ENCODE measurements at places on chromosomes 2 and 18. TPM values are rescaled to one million over a fixed set of nuclear protein-coding genes. Genes with fewer than 3 reads are reported as not detected.

DNA sequence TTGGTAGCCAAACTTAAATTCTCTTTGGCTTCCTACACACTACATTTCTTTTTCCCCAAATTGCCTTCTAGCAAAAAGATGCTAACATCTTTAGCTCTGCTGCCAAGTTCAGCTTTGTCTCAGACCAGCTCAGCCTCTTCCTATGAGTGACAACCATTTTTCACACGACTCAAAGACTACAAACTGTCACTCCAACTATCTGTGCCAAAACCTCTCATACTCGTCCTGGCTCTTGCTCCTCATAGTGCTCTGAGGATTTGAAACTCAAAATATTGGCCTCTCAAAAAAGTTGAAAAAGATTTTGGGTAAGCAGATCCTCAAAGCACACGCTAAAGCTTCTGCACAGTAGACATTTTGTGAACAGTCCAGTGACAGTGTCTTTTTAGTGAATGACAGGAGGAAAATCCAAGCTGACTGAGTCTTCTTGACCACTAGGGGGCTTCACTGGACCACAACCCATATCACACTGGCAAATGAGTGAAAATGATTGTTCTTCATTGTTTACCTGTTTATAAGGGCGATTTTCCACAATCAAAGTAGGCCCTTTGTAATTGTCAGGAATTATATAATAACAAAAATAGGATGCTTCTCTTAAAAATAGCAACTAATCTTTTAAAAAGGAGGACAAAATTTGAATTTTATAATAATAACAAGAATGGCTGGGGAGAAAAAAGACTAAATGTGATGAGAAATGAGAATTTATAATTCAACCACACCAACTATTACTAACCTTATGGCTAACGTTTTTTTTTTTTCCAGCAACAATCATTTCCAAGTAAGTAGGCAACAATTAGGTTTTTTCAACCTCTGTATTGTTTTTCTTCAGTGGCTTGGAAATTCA lies 85.5 kb upstream of the PGAP1 start:
- H3K4me1 ChIP-seq, result no peaks in the 10 kb centered on the region
- DNase-seq, result peak; percentile 41
- no peaks in the 10 kb centered on the region for H3K36me3 ChIP-seq
- no peak overlapping the region for H3K4me3 ChIP-seq
- no peaks in the 10 kb centered on the region for H3K27me3 ChIP-seq
- H3K27ac ChIP-seq, result no peak overlapping the region

DNA sequence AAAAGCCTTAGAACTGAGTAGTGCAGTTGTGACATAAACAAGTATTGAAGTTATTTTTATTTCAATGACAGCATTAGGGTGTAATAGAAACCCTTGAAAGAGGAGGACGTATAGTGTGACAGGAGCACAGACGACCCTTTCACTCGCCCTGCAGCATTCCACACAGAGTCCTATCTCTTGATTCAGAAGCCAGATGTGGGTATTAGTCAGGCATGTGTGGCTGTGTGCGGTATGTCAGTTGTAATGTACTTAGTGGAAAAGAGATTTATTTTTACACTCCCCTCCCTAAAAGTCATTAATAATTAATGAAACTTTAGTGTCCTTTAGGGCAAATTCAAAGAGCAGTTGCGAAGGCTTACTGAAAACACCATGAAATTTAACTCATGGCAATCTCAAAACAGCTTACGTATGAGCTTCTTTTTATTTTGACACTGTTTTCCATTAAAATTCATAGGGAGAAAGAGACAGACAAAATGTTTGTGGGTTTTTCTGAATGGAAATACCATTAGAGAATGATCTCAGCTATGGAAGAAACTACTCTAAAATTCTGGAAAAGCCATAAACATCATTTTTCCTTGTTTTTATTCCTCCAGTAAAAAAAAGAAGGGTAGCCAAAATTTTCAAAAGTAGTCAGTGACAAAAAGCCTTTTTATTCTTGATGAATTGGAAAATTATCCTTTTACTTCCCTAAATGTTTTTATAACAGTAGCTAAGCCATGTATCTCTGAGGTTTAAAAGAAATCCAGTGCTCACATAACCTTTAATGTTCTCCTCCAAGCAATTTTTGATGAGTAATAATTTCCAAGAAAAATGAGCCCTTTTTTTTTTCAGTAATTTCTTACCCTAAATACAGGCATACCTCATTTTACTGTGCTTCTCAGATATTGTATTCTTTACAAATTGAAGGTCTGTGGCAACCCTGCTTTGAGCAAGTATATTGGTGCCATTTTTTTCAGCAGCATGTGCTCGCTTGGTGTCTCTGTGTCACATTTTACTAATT lies 84.0 kb upstream of the DSEL start:
- H3K27ac ChIP-seq, result peak overlapping the region; percentile 36
- H3K4me3 ChIP-seq, result no peak overlapping the region
- no peaks in the 10 kb centered on the region for H3K36me3 ChIP-seq
- H3K27me3 ChIP-seq, result no peaks in the 10 kb centered on the region
- peak; percentile 31 for DNase-seq

- H3K36me3 ChIP-seq, result peaks cover 8% of the 10 kb centered on the region
- H3K4me3 ChIP-seq, result no peak overlapping the region
- H3K4me1 ChIP-seq, result peaks cover 5% of the 10 kb centered on the region
- no peaks in the 10 kb centered on the region for H3K27me3 ChIP-seq
Observed at GRCh38 chr2:199446996-199447576, 10.7 kb downstream of the SATB2 start.

GRCh38 chr2:181231151-181231550 lies 226.0 kb upstream of the ITGA4 start:
- no peaks in the 10 kb centered on the region for H3K27me3 ChIP-seq
- no peak overlapping the region for H3K27ac ChIP-seq
- H3K4me1 ChIP-seq, result no peaks in the 10 kb centered on the region
- H3K36me3 ChIP-seq, result no peaks in the 10 kb centered on the region
- H3K4me3 ChIP-seq, result no peak overlapping the region
- no peak for DNase-seq

DNA sequence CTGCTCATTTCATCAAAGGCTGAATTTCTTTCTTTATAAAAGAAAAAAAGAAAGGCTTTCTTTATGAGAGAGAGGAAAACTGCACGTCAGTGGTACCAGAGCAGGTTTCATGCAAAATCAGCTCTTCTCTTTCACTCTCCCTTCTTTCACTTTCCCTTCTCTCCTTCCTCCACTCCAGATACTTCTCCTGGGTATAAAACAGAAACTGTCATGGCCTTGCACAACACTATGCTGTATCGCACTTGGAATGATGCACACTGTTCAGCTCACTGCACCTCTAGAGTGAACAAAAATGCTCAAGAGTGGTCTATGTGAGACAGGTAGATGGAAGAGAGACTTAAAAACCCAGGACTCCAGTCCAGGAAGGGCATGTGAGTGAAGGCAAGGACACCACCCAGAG lies 73.8 kb downstream of the KLF7 start:
- no peaks in the 10 kb centered on the region for H3K27me3 ChIP-seq
- H3K4me1 ChIP-seq, result no peaks in the 10 kb centered on the region
- H3K4me3 ChIP-seq, result no peak overlapping the region
- H3K36me3 ChIP-seq, result peaks cover 47% of the 10 kb centered on the region
- H3K27ac ChIP-seq, result no peak overlapping the region
- no peak for DNase-seq

DNA sequence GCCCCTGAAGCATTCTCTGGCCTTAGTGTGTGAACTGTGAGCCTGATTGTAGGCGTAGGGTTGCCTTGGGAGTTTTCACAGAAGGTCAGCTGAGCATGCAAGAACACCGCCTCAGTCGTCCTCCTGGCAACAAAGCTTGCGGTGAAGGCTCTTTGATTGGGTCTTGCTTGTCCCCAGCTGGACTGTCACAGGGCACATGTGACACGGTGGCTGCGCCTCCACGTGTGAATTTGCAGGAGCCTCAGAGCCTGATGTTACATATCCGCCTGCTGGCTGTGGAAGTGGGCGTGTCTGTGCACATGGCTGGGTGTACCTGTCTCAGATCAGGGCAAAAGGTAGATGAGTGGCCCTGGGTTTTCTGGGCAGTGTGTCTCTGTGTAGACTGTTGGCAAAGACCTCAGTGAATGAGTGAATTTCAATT lies 228.7 kb downstream of the HAUS1 start:
- DNase-seq, result no peak
- peaks cover 22% of the 10 kb centered on the region for H3K4me1 ChIP-seq
- no peak overlapping the region for H3K27ac ChIP-seq
- H3K4me3 ChIP-seq, result peak overlapping the region; percentile 54
- H3K27me3 ChIP-seq, result no peaks in the 10 kb centered on the region
- H3K36me3 ChIP-seq, result no peaks in the 10 kb centered on the region

GRCh38 chr2:108632332-108633160 lies 86.7 kb upstream of the RANBP2 start:
- H3K4me3 ChIP-seq, result no peak overlapping the region
- no peaks in the 10 kb centered on the region for H3K27me3 ChIP-seq
- H3K27ac ChIP-seq, result no peak overlapping the region
- H3K36me3 ChIP-seq, result no peaks in the 10 kb centered on the region
- peaks cover 74% of the 10 kb centered on the region for H3K4me1 ChIP-seq
- no peak for DNase-seq

GRCh38 chr2:72112401-72112800 lies 35.3 kb downstream of the CYP26B1 start:
- no peaks in the 10 kb centered on the region for H3K36me3 ChIP-seq
- no peaks in the 10 kb centered on the region for H3K27me3 ChIP-seq
- no peak for DNase-seq
- no peak overlapping the region for H3K27ac ChIP-seq
- H3K4me3 ChIP-seq, result no peak overlapping the region

DNA sequence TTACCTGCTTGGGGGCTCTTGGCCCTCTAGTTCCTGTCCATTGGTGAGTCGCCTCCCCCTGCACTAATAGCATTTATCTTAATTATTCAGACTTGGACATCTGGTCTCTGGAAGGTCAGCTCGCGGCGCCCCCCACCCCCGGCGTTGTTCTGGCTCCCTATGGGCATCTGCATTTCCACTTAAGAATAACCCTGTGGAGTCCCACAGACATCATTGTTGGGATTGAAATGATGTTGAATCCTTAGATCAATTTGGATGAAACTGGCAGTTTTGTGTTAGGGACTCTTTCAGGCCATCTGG lies 313.8 kb upstream of the HS6ST1 start:
- no peak overlapping the region for H3K27ac ChIP-seq
- DNase-seq, result no peak
- peaks cover 46% of the 10 kb centered on the region for H3K4me1 ChIP-seq

GRCh38 chr2:71905205-71905604 lies 242.5 kb downstream of the CYP26B1 start:
- H3K36me3 ChIP-seq, result no peaks in the 10 kb centered on the region
- H3K27me3 ChIP-seq, result no peaks in the 10 kb centered on the region
- H3K27ac ChIP-seq, result no peak overlapping the region
- no peak for DNase-seq

DNA sequence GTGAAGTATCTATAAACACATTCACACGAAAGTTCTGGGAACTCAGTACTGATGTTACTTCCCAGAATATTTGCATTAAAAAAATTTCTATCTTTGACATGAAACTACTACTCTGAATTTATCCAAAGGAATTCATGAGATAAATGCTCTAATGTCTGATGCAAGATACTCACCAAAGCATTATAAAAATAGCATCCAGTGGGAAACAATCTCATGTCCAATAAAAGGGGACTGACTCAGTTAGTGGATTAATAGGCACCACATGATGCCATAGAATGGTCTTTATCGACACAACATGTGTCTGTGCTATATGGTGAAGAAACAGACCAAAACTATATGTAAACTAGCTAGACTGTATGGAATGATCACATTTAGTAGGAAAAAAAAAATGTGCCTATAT lies 33.9 kb downstream of the LAMA3 start:
- no peaks in the 10 kb centered on the region for H3K27me3 ChIP-seq
- DNase-seq, result no peak
- H3K4me3 ChIP-seq, result no peak overlapping the region

DNA sequence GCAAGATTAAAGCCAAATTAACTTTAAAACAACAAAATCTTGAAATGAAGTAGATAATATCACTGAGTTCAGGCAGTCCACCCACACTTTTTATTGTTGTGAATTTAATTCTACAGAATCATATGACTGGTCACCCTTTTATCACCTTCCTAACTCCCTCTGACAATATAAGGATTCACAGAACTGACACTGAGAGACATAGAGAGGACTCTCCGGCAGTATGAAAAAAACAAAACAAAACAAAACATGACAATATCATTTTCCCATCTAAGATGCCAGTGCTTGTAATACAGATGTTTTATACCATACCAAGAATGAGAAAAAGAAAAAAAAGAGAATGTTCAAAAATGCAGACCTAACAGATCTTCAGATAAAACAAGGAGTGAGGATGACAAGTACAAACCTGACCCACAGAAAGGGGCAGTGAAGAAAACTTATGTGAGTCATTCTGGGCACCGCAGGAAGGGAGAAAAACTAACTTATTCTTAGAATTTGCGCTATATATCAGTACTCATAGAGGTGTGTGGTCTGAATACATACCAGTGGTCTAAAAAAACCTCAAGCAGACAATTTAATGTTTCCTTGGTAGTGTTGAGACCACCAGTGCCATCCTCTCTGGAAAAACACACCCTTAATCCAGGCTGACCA lies 136.6 kb downstream of the ZAP70 start:
- H3K27ac ChIP-seq, result peak overlapping the region; percentile 12
- DNase-seq, result peak; percentile 69
- H3K4me3 ChIP-seq, result no peak overlapping the region
- H3K27me3 ChIP-seq, result no peaks in the 10 kb centered on the region

GRCh38 chr18:79983793-79984192 lies 4.6 kb downstream of the TXNL4A start:
- H3K4me1 ChIP-seq, result 0 out of 2 replicates have a peak, but pooled peaks cover 5% of the 10 kb centered on the region
- no peak overlapping the region for H3K27ac ChIP-seq
- DNase-seq, result no peak
- no peak overlapping the region for H3K4me3 ChIP-seq
- peaks cover 50% of the 10 kb centered on the region for H3K36me3 ChIP-seq

GRCh38 chr18:26575865-26576217 lies 27.5 kb upstream of the KCTD1 start:
- DNase-seq, result no peak
- H3K36me3 ChIP-seq, result no peaks in the 10 kb centered on the region
- H3K4me3 ChIP-seq, result no peak overlapping the region
- H3K27ac ChIP-seq, result no peak overlapping the region
- peaks cover 27% of the 10 kb centered on the region for H3K27me3 ChIP-seq
- H3K4me1 ChIP-seq, result peaks cover 7% of the 10 kb centered on the region

GRCh38 chr2:237541243-237541642 lies 25.1 kb upstream of the PRLH start:
- H3K36me3 ChIP-seq, result no peaks in the 10 kb centered on the region
- no peak overlapping the region for H3K4me3 ChIP-seq
- no peak for DNase-seq
- no peak overlapping the region for H3K27ac ChIP-seq

ABCG8 gene
- not detected for total RNA-seq

TMEM200C gene
- total RNA-seq, result 3.9 TPM

PROKR1 gene
- not detected for total RNA-seq

MAP3K19 gene
- not detected for total RNA-seq

NEURL3 gene
- total RNA-seq, result not detected

GKN2 gene
- not detected for total RNA-seq

RGPD4 gene
- not detected for total RNA-seq

IL37 gene
- not detected for total RNA-seq

ROCK2 gene
- 79.3 TPM for total RNA-seq

SP5 gene
- 4.3 TPM for total RNA-seq

STPG4 gene
- not detected for total RNA-seq

Data from SJSA1 (cell line).